Astrocyte of the hippocampus (primary cell): ENCODE measurements at places on chromosomes 3 and 15.

DNA sequence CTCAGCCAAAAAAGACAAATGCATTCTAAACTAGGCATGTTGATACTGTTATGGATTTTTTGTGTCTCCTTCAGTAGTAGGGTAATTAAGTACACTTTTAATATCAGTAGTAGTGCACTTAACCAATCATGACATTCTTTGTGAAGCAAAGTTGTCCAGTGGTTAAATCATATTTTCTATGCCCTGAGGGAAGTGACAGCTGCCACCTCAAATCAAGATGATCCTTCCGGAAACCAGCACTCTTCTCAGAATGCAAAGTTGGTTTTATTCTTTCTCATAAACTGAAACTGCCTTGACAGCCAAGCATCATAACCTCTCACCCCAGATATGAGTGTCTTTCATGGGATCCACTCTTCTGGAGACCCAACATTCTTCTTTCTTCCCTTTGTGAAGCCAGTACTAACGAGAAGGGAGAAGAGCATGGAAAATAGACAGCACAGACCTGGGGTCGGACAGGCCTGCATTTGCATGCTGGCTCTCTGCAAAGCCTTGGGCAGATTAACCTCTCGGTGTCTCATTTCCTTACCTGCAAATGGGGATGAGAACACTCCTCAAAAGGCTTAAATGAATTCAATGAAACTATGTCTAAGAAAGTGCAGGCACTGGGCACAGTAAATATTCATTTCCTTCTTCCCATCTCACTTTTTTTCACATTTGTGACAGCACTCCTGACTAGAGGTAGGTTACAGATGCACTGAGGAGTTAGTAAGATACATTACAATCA lies 13.2 kb downstream of the AAGAB start:
- no peak for DNase-seq

DNA sequence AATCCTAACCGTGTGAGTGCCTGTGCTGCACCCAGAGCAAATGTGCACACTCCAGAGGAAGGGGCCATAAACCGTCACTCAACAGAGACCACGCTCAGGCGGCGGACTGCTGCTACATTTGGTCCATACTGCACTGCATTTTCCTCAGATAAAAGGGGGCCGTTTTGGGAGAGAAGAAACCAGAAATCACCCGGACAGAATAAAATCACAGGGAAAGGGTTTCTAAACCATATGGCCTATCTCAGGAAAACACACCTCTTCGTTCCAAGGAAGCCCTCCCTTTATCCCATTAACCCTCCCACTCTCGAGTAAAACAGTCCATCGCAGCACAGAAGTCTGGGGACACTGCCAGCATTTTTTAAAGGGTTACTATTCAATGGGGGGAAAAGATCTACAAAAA lies 7.6 kb downstream of the IL17RD start:
- peak; percentile 55 for DNase-seq

DNA sequence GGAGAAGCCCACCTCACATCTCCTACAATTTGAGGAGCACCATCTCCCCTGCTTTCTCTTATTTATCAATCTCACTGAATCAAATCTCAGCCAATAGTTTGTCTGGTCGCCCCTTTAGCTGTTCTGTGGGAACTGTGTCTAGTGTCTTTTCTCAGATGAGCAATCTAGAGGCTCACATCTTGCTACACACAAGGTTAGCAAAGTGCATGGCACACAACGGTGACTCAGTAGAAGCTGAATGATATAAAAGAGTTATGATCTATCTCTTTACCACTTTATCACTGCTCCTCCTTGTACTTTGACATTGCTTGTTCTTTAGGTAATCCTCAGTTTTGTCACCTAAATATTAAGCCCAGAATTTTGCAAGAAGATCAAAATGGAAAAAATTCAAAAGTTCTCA lies 16.8 kb upstream of the COLQ start:
- DNase-seq: no peak

GRCh38 chr3:70818145-70818544 lies 505.7 kb upstream of the MDFIC2 start:
- DNase-seq: no peak

GRCh38 chr3:120705884-120706582 lies 24.0 kb upstream of the HGD start:
- DNase-seq: no peak

GRCh38 chr3:30527186-30527585 lies 79.2 kb upstream of the TGFBR2 start:
- DNase-seq: no peak

- DNase-seq: peak; percentile 31
Observed at GRCh38 chr15:101349047-101349951, 54.3 kb upstream of the SNRPA1 start.

GRCh38 chr3:70890020-70890394 lies 577.6 kb upstream of the MDFIC2 start:
- DNase-seq: no peak

DNA sequence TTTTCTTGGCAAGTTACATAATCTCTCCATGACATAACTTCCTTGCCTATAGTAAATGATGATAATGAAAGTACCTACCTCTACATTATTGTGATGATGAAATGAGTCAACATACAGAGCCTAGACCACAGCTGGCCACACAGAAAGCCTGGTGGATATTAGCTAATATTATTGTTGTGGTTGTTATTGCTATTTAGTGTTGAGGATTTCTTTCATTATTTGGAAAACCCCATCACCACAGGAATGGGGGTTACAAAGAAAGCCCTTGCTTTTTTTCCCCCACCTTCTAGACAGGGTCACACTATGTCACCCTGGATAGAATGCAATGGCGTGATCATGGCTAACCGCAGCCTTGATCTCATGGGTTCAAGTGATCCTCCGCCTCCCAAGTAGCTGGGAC lies 125.0 kb downstream of the PDZRN3 start:
- DNase-seq: peak; percentile 66

- DNase-seq: peak; percentile 53
Observed at GRCh38 chr3:129549006-129549800, 6.2 kb downstream of the H1-8 start.
